Left colon (tissue), 2 donors: ENCODE measurements at places on chromosomes 12 and 14.

GRCh38 chr12:116293687-116294453, 16.4 kb upstream of the MED13L start:
- DNase-seq, result no peak

DNA sequence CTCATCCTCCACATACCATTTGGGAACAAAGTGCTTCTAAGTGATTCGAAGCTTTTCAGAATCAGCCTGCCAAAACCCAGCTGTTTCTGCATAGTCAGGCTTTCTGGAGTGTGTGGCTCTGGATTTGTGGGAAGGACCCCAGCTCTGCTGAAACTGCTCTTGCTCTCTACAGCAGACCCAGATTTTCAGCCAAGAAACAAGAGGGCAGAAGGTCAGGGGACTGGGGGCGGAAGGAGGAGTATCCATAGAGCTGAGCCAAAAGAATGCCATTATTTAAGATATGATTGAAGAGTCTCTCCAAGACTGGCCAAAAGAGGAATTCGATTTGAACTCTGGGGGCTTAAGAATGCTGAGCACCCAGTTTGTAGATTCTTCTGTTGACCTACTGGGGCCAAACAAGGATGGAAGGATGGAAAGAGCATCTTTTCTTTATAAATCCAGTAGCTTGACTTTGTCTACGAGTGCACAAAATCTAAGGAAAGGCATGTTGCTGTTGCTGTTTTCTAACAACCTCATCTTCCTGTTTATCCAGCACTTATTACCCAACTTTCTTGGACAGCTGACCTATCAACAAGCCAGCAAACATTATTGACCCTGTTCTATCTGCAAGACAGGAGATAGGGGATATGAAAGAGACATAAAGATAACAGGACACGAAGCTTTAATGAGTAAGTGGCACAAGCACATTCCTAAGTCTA, 29.2 kb downstream of the FBLN5 start:
- no peak for DNase-seq

GRCh38 chr12:81274637-81275529, 197.0 kb downstream of the ACSS3 start:
- DNase-seq, result no peak

DNA sequence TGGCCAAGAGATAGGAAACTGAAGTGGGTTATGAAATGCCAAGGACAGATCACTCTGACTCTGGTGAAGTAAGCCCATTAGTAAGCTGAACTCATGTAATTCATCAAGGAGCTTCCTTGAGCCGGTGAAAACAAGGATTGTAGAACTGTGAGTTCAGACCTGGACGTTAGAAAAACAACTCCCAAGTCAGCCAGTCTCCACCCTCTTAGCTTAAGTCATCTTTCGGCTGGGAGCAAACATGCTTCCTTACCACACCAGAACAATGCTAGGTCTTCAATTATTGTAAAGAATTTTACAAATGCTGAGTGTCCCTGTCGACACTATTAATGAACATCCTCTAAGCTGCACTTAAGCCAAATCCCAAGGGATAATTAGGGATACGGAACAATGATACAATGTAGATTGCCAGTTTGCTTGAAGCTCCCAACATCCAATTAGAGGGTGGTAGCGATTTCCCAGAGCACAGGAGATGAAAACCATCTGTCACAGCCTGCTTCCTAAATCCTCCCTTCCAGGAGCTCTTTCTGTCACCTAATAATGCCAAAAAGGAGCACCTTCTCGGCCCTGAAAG, 45.7 kb upstream of the VASH1 start:
- no peak for DNase-seq
